ENCODE measurements at places on chromosomes 1 and 21.

- no peak for DNase-seq
These were observed 14.0 kb upstream of the L1TD1 start for GRCh38 chr1:62180639-62181038.

DNA sequence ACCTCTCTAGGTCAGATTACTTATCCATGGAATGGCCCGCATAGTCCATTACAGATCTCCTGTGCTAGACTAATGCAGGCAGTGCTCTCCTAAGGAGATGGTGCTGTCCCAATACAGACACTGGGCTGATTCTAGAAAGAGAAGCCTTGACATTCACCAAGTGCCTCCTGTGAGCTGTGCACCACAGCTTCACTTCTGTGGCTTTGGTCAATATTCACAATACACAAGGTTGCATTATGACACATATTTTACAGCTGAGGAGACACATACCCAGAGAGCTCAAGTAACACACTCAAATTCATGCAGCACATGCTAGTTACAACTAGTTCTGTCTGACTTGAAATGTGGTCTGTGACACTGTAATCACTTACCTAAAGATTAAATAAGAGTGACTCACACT is 59.4 kb upstream of the LRRC8B start:
- no peak for DNase-seq

GRCh38 chr21:27820342-27820741 is 853.5 kb upstream of the ADAMTS5 start:
- DNase-seq, result no peak

GRCh38 chr1:154476791-154477190 is 25.2 kb upstream of the TDRD10 start:
- DNase-seq, result no peak

DNA sequence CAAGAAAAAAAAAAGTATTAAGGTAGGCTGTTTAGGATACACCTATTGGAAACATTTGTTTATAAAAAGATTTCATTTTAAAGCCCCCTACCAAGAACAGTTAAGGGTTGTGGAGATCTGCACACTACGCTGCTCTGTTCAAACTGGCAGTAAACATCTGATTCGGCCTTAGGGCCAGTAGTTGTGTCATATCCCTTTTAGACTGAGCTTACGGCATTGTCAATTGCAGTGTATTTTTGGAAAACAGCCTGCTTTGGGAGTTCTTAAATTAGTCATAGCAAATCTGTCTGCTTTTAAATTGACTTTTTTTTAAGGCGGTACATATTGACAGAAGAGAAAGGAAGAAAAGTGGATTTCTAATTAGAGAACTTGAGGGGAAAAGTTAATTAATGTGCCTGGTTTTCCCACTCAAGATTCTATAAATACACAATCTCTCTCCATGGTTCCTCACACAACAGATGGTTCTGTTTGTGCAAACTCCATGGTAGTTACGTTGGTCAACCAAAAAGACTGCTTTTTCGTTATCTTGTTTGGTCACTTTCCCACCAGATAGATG is 1.7 kb upstream of the ELK4 start:
- no peak for DNase-seq

DNA sequence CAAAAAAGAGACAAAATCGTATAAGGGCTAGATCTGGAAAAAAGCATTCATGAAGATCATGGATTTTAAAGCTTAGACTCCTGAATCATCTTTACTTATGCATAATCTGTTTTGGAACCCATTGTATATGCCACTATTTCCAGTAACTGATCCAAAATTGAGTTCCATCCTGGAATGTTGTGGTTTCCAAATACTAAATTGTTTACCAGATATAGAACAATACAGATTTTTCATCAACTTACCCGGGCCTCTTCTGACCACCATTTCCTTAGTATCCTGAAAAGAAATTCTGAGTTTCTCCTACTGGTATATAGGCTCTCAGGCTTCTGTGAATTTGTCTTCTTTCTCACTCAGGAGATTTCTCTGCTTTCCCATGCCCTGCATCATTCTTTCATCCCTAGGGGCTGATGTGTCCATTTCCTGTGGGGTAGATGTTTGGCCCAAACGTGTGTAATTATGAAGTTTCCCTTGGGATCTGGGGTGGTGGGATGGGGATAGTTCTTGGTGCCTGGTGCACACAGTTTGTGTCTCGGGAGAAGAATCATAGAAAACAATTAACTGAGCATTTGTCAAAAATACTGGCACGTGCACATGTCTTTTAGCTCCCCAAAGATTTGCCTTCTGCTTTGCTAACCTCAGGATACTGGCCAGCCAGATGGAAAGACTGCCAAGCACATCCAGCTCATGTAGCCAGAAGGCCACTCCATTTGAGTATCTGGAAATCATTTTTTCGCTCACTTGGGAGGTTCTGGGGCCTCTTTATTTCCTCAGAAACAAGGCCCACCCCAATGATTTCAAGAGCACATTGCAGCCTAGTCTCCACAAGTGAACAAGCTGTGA is 127.8 kb downstream of the NTMT2 start:
- DNase-seq, result no peak

GRCh38 chr1:27522432-27523336 is 32.7 kb upstream of the WASF2 start:
- DNase-seq, result no peak

- DNase-seq, result no peak
These were observed 235.2 kb downstream of the TRABD2B start for GRCh38 chr1:47761974-47762373.

DNA sequence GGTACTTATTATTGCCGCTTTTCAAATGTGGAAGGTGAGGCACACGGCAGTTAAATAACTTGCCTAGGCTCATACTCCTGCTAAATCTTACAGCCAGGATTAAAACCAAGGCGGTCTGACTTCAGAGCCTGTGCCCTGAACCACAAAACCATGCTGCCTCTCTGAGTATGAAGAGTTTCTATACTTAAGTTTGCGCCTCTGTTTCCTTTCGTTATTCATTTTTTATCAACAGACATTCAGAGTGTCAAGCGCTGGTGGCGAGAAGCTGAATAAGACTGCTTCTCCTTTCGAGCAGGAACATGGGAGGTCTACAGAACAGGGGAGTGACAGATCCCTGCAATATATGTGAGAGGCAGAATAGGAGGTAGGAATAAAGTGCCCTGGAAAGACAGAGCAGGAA is 96.0 kb upstream of the DUSP10 start:
- no peak for DNase-seq

DNA sequence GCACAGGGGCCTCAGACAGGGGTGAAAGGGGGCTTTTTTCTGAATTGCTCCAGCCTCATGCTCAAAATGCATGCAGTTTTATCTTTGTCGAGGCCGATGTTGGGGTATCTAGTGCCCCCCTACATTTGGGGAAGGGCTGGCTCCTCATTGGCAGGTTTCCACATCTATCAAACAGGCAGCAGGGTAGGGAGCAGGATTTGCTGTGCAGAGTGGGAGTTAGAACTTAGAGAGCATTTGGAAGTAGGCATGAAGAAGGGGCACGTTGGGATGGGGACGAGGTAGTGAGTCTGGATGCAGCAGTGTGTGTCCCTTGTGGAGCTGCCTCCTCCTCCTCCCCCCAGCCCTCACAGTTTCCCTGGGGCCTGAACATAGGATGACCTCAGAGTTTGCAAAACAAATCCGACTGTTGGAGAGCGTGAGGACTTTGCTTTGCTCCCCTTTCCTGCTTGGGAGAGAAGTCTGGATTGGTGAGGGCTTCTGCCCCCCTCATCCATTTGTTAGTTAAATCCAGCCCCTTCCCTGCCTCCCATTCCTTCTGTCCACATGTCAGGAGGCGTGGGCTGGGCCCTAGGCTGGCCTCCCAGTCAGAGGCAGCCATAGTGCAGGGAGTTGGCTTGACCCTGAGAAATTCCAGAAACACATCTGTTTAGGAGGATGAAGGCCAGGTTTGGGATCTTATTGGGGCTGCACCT is 36.9 kb upstream of the GPR37L1 start:
- DNase-seq, result no peak

GRCh38 chr21:26933448-26933847 is 33.4 kb downstream of the ADAMTS5 start:
- no peak for DNase-seq

GRCh38 chr1:39205102-39205780 is 746 bp downstream of the MACF1 start:
- peak; percentile 73 for DNase-seq

DNA sequence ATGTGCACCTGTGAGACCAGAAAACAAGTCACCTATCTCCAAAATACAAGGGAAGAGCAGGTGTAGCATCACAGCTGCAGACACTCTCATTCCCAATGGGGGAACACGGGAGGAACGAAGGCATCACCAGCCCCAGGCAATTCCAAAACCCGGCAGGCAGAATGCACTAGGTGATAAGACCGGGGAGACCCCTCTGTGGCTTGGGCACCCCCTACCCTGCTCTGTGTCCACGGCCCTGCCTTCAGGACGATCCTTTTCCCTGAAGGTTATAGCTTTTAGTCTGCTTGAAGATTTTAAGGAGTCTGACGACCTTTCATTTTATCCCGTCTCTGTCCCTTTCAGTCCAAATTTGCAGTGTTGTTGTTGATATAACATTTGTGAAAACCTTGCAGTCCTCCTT is 19.2 kb downstream of the TRPM2 start:
- DNase-seq, result no peak

- no peak for DNase-seq
These were observed 200.0 kb downstream of the AJAP1 start for GRCh38 chr1:4854367-4854766.

DNA sequence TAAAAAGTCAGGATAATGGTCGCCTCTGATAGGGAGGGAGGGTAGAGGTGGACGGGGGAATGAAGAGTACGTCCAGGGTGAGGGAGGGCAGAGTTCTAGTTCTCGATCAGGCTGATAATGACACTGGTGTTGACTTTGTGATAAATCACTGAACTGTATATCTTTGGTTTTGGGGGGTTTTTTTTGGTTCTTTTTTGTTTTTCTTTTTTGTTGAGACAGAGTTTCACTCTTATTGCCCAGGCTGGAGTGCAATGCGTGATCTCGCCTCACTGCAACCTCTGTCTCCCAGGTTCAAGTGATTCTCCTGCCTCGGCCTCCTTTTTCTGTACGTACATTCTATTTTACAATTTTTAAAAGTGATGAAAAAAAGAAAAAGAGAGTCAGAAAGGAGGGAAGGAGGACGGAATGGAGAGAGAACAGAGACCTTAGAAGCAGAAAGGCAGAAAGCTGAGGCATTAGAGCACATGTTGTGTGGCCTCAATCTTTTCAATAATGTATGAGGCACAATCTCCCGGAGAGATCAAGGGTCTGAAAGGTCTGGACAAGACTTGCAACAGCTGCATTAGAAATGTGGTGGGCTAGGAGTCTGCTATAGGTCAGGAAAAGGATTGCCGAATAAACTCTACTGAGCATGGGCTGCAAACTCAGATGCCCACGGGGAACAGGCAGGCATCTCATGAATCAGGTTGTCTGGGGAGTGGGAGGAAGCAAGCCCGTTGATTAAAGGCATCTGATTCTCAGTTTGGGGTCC is 174.8 kb downstream of the TOMM20 start:
- DNase-seq, result no peak

- no peak for DNase-seq
These were observed 39.4 kb upstream of the EFHD2 start for GRCh38 chr1:15370268-15370667.

DNA sequence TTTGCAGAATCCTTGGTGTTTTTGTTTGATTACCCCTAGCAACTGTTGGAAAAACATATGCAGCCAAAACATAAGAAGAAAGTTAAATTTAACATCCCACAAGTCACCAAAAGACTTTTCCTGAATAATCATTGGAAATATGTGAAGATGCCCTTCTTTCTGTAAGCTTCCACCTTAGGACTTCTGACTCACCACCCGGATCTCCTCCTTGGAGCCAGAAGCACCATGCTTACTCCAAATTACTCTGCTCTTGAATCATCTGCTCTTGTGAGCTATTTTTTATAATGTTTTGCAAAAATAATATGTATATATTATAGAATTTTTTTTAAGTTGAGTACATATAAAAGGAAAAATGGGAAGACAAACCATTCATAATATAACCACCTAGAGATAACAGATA is 391.7 kb downstream of the KCTD3 start:
- DNase-seq, result no peak

DNA sequence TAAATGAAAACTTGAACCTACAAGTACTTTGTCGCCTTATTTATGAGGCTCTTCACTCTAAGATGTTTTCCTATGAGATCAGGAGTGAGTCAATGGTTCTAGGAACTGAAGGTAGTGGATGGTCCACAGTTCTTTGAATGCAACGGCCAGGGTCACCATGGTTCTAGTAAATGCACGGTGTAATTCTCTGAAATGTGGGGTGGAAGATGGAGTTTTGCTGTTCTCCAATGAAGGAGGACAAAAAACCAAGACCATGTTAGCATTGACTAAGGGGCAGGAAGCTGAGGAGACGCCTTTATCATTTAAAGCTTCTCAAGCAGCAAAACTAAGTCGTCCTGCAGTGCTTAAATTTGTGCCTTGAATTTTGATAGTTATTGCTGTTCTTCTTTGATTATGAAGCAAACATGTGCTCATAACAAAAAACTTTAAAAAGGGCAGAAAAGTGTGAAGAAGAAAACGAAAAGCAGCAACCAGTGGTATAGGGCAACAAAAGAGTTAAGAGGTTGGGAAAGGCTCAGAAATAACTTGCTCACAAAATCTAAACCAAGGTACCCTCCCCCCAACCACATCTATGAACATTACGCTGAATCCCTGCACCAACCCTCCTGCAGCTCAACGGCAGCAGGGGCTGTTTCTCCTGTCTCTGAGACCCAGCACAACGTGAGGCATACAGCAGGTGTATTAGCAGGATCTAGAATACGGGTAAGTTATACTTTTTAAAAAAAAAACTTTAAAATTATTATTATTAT is 85.0 kb downstream of the MRPL37 start:
- DNase-seq, result no peak

DNA sequence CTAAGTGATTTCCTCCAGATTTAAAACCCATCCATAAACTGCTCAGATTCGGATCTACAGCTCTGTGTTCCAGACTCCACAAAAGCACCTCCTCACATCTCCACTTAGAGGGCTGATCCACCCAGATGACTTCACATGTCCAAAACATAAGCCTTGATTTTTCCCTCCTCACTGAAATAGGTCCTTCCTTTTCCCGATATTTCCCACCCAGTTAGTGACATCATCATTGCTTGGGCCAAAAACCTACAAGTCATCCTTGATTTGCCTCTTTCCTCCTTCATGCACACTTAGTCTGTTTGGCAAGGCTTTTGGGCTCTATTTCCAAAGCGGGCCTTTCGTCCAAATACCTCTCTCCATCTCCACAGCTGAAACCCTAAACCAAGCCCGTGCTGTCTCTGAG is 32.3 kb downstream of the CCDC185 start:
- no peak for DNase-seq
